Retina (tissue), 1 donor: ENCODE measurements at places on chromosomes 7 and 10.

- DNase-seq: no peak
Observed at GRCh38 chr10:124478515-124478914, 16.9 kb downstream of the LHPP start.

GRCh38 chr7:7443806-7444350 lies 91.8 kb downstream of the COL28A1 start:
- no peak for DNase-seq

DNA sequence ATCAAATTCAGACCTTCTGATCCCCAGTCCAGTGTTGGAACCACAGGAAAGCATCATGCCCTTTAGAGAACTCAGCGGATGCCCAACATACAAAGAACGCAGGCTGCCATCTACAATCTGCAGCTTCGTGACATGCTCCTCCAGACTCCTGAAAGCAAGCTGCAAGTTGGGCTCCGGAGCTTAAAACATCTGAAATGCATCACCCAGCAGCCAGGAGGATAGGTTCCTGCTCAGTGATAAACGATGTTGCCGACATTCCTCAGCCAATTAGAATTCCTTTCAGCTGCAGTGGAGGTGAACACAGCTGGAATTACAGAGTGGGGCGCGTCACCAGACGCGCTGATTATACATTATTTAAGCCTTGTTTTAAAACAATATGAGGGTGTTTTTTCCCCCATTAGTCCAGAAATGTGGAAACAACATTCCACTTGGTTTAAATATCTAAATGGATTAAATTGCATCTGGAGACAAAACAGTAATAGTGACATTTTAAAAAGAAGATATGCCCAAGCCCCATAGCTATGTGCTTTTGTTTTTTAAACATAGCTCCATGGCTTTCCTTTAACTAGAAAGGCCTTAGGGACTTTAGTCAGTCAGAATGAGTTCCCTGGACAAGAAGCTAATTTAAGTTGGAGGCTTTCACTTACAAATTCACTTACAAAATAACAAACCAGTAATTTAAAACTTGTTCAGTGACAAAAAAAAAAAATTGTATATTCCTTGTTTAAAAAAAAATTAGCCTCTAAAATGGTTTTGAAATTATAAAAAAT lies 6.3 kb downstream of the SMURF1 start:
- DNase-seq: peak; percentile 64

DNA sequence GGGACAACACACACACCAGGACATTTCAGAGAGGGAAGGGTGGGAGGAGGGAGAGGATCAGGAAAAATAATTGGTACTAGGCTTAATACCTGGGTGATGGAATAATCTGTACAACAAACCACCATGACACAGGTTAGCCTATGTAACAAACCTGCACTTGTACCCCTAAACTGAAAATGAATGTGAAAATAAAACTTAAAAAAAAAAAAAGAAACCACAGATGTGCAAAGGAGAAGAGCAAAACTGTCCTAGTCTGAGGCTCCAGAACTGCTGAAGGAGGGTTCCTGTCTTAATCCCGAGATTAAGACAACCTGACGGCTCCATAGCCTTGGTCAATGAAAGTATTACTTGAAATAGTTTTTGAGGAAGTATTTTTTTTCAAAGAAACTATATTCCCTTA lies 423.0 kb downstream of the NEBL start:
- no peak for DNase-seq

DNA sequence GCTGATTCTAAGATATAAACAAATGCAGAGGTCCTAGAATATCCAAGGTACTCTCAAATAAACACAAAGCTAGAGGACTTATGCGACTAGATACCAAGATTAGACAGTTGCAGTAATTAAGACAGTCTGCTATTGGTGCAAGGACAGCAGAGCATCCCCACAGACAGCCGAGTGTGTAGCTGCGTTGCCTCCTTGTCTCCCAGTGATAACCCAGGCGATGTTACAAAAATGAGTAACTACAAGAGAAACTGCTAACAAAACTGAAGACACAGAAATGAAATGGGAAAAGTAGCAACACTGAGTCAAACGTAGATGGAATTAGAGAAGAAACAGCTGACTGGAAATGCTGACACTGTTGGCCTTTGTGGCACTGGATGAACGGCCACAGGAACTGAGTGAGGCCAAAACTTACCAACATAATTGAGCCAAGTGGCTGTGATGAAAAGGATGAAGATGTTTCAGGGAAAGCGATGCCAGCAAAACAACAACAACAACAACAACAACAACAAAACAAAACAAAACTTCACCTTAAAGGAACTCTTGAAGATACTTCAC lies 54.3 kb downstream of the BAIAP2L1 start:
- DNase-seq: no peak

GRCh38 chr7:83519240-83519639 lies 129.7 kb downstream of the SEMA3E start:
- DNase-seq: no peak

DNA sequence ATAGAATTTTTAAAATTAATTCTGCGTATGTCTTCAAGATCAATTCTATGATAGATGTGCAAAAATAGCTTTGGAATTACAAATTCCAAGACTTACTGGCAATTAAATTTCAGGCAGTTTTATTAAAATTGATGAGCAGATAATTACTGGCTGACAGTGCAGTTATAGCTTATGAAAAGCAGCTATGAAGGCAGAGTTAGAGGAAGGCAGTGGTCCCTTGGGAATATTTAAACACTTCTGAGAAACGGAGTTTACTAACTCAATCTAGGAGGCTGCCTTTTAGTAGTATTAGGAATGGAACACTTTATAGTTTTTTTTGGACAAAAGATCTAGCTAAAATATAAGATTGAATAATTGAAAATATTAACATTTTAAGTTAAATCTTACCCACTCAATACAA lies 70.8 kb downstream of the CFTR start:
- no peak for DNase-seq

DNA sequence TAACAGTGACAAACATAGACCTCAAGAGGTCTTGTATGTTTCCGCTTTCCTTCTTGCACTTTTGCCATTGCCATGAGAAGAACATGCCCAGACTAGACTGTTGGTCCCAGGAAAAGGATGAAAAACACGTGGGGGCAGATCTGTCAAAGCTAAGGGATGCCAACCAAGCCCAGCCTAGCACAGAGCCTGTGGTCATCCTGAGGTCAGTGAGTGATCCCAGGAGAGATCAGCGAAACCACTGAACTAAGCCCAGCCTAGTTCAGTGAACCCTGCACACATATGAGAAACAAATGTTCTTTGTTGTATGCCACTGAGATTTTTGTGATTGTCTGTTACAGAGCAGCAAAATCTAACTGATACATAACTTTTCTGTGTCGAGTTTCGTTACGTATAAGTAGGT lies 718.8 kb downstream of the MAGI2 start:
- peak; percentile 7 for DNase-seq

GRCh38 chr10:104906112-104906511 lies 265.0 kb downstream of the SORCS3 start:
- DNase-seq: no peak

GRCh38 chr10:77857272-77857671 lies 69.3 kb downstream of the DLG5 start:
- no peak for DNase-seq

GRCh38 chr10:74558897-74559296 lies 267.5 kb upstream of the KAT6B start:
- DNase-seq: no peak

- DNase-seq: no peak
Observed at GRCh38 chr10:26445411-26446031, 7.4 kb downstream of the APBB1IP start.

DNA sequence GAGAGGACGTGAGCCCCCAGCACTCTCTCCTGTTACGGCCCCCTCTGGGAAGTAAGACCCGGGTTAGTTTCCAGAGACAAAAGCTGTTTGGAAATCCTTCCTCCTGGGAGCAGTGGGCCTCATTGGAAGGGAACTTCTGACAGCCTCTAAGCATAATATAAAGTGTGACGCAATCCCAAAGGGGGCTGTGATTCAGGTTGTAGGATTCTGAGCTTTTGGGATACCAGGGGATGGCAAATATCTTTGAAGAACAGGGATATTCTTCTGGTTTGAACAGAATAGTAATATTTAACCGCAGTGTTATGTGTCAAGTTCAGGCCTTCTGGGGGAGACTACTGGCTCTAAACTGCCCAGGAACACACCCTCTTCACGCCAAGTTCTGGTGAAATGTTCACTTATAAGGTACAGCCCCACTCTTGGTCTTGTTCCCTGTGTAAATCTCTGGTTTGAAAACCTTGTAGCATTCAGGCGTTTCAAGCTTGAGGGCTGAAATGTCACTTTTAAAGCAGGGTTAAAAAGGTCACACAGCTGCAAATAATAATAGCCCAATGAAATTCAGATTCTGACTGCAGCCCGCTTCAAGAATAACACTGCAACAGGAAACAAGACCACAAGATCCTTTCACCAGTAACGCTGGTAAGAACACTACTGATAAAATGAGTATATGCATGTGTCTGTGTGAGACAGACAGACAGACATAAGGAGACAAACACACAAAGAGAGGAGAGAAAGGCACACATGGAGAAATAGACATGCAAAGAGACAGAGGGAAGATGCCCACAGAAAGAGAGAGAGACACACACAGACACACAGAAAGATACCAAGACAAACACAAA lies 69.0 kb downstream of the CREB5 start:
- no peak for DNase-seq
